ENCODE measurements at places on chromosomes 3 and 15.

- no peak for DNase-seq
Measured at GRCh38 chr15:83991163-83991562, 244.4 kb upstream of the GOLGA6L4 start.

GRCh38 chr3:56467801-56468183, 475 bp downstream of the ERC2 start:
- no peak for DNase-seq

- DNase-seq = no peak
Measured at GRCh38 chr3:46417841-46418611, 11.0 kb downstream of the CCRL2 start.

DNA sequence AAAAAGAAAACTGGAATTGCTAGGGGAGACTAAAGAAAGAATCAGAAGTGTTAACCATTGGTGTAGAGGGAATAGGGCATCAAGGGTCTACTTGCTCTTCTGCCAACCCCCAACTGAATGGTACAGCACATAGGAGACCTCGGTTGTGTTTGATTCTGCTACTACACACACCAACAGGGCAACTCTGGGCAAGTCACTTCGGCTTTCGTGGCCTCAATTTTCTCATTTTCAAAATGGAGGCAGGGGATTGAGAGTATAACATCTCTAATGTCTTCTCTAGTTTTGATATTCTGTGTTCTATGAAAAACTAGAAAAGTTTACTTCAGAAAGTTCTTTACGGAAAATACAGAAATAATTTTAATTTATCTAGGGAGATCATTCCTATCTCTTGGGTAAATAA, 120.3 kb upstream of the PHLDB2 start:
- DNase-seq = no peak

- no peak for DNase-seq
Measured at GRCh38 chr15:31857194-31857593, 173.1 kb upstream of the CHRNA7 start.

Data from effector memory CD8-positive, alpha-beta T cell (primary cell).